Calu3 (cell line): ENCODE measurements at places on chromosomes 1 and 21. TPM values are rescaled to one million over a fixed set of nuclear protein-coding genes. Genes with fewer than 3 reads are reported as not detected.

CA6 gene
- not detected in 2 replicates for total RNA-seq

RGS1 gene
- total RNA-seq = not detected in 2 replicates

DNA sequence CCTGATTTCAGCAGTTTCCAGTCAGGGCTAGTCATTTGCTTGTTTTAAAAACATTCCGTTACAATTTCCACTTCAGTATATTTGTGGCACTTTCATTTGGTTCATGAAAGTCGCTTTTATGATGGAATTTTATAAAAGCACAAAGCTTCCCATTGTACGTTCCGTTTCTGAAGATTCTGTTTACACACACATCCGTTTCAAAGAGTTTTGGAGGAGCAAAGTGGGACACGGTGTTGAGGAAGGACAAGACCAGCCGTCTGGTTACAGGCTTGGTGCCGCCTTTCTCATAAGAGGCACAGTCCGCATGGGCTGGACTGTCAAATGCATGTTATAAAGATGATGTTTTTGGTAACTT, 60.3 kb downstream of the FAAP20 start:
- no peak for DNase-seq

DNA sequence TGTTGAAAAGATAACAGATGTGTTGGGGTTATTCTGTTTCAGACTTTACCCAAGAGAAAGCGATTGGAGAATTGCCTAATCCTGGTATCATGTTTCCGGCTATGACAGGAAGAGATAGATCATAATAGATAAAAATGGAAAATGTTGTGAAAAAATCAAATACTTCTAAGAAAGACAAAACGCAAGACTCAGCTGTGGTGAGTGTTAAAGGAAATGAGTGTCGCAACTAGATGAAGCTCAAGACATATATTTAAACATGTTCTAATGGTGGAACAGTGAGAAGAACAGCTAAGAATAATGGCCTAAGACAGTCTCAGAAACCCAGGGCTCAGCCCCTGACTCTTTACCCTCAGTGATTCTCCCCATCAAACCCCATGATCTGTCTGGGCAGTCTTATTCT, 426.7 kb upstream of the RUNX1 start:
- DNase-seq = no peak

- no peak for DNase-seq
Observed at GRCh38 chr1:236990052-236990445, 14.2 kb downstream of the MT1HL1 start.

DNA sequence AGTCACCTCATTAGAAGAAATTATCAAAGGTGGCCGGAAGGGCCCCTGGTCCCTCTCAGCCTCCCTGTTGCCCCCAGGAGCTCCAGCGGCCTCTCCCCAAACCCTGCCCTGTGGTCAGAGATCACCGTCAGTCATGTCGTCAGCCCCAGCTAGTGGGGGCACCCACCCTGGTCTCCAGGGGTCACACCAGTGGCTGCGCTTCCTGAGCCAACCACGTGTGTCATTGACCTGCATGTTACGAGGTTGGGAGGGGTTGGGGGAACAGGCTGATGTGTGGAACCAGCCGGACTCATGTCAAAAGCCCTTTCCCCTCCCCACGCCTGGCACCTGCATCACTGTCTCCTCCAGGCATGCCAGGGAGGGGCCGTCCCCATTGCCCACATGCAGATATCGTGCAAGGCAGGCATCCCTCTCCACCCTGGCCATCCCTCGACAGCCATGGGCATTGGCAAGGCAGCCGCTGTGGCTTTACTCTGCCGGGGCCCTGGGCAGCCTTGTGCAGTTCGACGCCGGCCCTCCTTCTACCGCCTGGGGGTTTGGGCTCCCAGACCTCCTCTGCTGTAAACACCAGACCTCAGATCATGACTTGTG, 128.7 kb downstream of the CRYAA start:
- DNase-seq = no peak

APOBEC4 gene
- total RNA-seq = not detected in 2 replicates

EIF2D gene
- total RNA-seq = 41.8 and 45.1 TPM in 2 replicates

- peak; percentile 54 for DNase-seq
Observed at GRCh38 chr1:203338335-203339036, 12.4 kb downstream of the FMOD start.

BMP8B gene
- 6.2 and 6.8 TPM in 2 replicates for total RNA-seq

DNA sequence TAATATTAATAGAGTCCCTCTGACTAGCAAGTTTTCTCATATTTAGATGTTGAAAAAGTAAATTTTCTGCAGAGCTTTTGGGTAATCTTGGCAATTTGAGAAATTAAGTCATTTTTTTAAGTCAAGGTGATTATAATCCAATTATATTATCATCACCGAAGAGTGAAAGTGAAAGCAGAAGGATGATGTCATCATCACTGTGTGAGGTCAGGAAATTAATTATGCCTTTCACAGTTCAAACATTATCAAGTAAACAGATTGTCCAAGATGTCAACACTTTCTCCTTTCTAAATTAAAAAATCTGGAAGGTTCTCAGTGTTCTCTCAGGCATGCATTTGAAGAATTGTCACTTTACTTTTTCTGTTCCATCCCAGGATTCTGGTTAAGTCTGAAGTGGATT, 296.0 kb downstream of the TBX15 start:
- DNase-seq = no peak

NR1I3 gene
- total RNA-seq = not detected in 2 replicates
